ENCODE measurements at places on chromosomes 6 and 20. TPM values are rescaled to one million over a fixed set of nuclear protein-coding genes. Genes with fewer than 3 reads are reported as not detected.

The SCGN gene
- total RNA-seq: not detected

The MPIG6B gene
- 0.42 TPM for total RNA-seq

The ARHGAP40 gene
- 3.4 TPM for total RNA-seq

The ESR1 gene
- total RNA-seq: 0.17 TPM

The DEFB124 gene
- not detected for total RNA-seq

The FAM50B gene
- total RNA-seq: 0.86 TPM

The EYA2 gene
- not detected for total RNA-seq

The BANF2 gene
- total RNA-seq: not detected

The RIPOR2 gene
- total RNA-seq: 0.44 TPM

The SNX14 gene
- 84.8 TPM for total RNA-seq

The RAET1E gene
- 3.9 TPM for total RNA-seq

The WFDC12 gene
- total RNA-seq: not detected

The THEMIS gene
- 0.20 TPM for total RNA-seq

The RGS17 gene
- 3.9 TPM for total RNA-seq

The C6orf15 gene
- not detected for total RNA-seq

The SPDEF gene
- total RNA-seq: 0.39 TPM

The DUSP22 gene
- total RNA-seq: 19.2 TPM

The C4B gene
- 6.3 TPM for total RNA-seq

The COL9A1 gene
- not detected for total RNA-seq

DNA sequence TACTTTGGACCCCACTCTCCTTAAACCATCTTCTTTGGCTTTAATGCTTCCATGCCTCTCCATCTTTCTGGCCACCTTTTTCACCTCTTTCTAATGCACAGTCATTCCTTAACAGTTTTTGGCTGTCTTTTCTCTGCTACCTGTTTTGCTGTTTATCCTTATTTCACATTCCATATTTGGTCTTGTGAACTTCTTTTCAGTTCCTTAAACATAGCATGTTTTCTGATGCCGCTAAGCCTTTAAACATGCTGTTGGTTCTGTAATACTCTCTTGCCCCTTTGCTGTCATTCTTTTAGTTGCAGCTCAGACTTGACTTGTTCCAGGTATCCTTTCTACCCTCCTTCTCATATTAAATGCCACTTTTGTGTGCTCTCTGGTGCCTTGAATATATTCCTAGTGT, 35.8 kb downstream of the TOP1 start:
- no peak for DNase-seq

DNA sequence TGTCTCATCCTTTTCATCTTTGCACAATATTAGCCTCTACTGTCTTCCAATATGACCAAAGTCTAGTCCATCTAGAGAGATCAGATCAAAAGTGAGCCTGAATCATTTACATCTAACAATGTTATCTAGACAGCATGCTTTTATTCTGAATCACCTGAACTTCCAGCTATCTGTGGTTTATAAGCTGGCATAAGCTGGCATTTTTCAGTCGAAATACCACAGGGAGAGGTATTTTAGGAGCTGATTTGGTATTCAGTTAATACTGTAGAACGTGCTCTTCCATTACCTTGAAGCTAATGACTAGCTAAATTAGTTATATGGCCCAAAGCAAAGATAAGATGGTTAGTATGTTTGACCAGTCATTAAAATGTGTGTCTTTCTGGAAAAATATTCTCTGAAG, 188.3 kb upstream of the AGPAT4 start:
- DNase-seq: no peak

GRCh38 chr6:135146162-135146934, 34.8 kb upstream of the MYB start:
- no peak for DNase-seq

- DNase-seq: no peak
Measured at GRCh38 chr20:12682613-12683012, 326.2 kb upstream of the SPTLC3 start.

DNA sequence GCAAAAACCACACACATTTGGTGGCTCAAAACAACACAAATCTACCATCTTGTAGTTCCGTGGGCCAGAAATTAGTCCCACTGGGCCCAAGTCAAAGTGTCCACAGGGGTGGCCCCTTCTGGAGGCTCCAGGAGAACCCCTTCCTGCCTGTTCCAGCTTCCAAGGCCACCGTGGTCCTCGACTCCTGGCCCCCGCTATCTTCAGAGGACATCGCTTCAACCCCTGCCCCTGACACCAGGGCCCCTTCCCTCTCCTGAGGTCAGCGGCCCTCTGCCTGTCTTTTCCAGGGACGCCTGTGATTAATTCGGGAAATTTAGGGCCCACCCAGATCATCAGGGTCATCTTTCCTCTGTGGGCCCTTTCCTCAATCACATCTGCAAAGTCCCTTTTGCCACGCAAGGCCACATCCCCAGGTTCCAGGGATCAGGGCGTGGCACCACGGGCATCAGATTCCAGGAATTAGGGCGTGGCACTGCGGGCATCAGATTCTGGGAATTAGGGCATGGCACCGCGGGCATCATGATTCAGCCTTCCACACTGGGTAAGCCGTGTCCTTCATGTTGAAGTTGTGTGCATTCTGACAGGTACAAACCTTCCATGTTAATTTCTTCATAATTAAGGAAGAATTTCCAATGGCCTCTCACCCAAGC, 59.9 kb upstream of the SMOC2 start:
- no peak for DNase-seq

DNA sequence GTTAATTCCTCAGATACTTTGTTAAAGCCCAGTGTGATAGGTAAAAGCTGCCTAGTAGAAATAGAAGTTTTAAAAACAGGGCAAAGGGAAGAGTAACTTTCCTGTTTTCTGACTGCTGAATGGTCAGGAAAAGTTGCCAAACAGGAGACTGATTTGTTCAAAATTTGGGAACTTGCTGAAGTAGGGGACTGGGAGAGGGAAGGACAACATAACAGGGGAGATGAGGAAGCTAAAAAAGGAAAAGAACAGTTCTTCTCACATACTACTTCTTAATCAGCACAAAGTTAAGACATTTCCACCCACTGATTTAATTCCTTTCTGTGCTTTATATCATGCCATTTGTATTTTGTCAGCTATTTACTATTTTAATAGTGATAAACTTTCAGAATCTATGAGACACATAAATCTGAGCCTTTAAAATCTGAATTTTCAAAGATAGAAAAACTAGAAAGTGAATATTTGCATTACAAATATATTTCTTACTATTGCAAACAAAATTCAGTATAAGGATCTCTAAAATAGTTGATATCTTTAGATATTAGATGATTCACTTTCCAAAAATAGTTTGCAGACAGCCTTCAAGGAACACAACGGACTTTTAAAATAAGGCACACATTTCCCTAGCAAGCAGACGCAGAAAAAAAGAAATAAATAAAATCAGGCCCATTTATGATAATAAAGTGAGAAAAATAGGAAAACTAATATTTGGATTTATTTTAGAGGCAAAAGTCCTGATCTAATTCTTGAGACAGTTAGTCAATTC, 36.9 kb upstream of the SLC16A10 start:
- no peak for DNase-seq

GRCh38 chr6:114471450-114471849, 128.6 kb upstream of the HS3ST5 start:
- no peak for DNase-seq

- DNase-seq: no peak
Measured at GRCh38 chr6:21949211-21949801, 347.5 kb downstream of the PRL start.

GRCh38 chr6:708237-708598, 15.3 kb upstream of the EXOC2 start:
- no peak for DNase-seq

- DNase-seq: no peak
Measured at GRCh38 chr20:21184819-21185218, 58.9 kb downstream of the KIZ start.

DNA sequence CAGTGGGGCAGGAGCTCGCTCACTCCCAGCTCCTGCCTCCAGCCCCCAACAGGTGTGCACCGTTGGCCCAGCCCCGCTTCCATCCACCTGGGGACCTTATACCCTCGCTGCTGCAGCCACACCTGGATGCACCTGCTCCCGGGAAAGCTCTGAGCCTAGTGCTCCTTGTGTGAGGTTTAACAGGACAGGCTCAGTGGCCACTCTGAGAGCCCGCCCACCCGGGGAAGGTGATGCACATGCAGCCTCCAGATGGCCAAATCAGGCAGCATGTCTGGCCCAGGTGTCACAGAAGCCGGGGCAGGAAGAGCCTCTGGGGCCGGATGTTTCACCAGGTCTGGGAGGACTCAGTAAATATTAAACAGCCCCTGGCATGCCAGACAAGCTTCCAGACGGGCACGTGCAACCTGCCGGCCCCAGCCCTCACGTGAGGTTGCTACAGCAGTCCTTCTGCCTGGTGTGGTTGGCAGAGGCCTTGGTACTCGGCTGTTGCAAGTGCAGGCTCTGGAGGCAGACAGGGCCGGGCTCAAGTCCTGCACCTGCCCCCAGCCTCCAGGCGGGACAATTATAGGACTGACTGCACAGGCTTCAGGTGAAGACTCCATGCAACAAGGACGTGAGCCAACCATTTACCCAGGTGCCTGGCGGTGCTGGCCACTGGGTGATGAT, 66.9 kb downstream of the RIPOR3 start:
- DNase-seq: no peak

- no peak for DNase-seq
Measured at GRCh38 chr20:63067266-63067635, 60.5 kb upstream of the BHLHE23 start.

GRCh38 chr20:58864346-58864745, 11.8 kb downstream of the GNAS start:
- no peak for DNase-seq

DNA sequence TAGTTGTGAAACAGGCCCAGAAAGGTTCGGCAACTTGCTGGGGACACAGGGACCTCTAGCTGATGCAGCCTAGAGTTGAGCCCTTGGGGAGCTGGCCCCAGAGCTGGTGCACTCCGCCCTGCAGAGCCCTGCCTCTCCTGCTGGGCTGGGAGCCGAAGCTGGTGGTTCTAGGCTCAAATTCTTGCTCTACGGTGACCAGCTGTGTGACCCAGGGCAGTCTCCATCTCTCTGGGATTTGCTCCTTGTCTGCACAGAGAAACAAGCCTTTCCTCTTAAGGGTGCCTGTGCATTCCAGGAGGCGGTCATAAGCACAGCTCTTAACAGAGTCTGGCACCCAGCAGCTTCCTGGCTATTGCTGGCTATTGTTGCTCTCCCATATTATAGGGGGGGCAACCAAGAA, 47.4 kb downstream of the RBM38 start:
- DNase-seq: no peak

- DNase-seq: no peak
Measured at GRCh38 chr6:54987633-54988290, 141.2 kb downstream of the FAM83B start.

DNA sequence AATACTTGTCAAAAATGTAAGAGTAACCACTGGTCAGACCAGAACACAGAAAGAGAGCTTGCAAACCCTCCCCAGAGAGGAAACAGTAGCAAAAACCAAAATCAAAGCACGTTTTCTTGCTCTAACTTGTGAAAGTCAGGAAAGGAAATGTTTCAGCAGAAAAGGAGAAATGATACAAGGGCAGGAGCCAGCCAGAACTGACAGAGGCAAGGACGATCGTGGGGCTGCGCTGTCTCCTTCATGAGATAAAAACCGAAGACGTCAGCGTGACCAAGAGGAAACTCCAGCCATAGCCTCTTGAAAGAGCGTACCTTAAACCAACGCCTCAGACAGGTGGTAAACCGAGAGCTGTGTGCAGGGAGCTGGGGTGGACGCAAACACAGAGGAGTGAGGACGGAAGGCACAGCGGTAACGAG, 27.5 kb downstream of the LAMA5 start:
- no peak for DNase-seq

- DNase-seq: no peak
Measured at GRCh38 chr6:127954082-127954481, 53.2 kb upstream of the THEMIS start.

GRCh38 chr6:158763434-158764182, 55.6 kb downstream of the EZR start:
- DNase-seq: no peak

DNA sequence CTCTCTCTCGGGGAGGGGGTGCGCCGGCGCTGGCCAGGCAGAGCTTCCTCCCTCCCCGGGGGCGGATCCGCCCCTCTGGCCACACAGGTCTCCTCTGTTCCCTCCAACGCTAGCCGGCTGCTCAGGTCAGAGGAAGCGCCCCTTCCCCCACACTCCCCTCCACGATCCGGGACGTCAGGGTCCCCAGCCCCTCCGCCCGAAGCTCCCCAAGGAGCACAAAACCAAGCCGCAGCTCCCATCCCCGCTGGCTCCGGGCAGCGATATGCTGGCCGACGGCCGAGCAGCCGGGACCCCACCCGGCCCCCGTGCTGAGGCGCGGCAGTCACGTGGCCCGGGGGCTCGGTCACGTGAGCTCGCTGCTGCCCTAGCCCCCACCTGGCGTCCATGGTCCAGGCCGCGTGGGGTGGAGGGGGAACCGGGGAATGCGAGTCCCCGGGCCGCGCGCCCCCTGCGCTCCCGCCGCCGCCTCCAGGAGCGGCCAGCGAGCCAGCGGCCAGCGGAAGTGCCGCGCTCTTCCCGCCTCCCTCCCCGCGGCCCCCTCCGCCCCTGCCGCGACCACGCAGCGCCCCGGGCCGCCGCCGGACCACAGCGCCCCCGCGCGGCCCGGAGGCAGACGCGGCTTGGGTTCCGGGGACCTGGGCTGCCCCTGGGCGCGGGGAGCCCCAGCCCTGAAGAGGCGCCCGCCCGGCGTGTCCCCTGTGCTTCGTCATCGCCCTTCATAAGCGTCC, at the start of gene SLC35B2:
TSS of gene SLC35B2 (minus strand) at position 504 of the 728 bp plus-strand sequence. CDS start at position 386, 118 bp downstream.
- no peak for DNase-seq

DNA sequence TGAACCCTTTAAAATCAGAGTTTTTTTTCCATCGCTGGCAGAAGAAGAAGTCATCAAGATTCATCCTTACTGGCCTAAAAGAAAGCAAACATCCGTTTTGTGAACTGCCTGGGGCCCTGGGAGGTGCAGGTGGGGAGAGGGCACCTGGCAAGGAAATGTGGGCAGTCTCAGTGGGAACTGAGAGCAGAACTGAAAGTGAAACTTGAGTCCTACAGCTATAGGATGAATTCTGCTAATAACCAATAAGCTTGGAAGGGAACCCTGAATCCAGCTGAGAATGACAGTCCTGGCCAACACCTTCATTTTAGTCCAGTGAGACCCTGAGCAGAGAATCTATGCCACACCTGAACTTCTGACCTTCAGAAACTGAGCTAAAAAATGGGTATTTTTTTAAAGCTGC, 130.1 kb upstream of the ASCC3 start:
- DNase-seq: no peak

- DNase-seq: no peak
Measured at GRCh38 chr6:131890091-131890490, 61.1 kb downstream of the CCN2 start.

GRCh38 chr6:82953871-82954270, 111.8 kb downstream of the UBE3D start:
- DNase-seq: no peak

DNA sequence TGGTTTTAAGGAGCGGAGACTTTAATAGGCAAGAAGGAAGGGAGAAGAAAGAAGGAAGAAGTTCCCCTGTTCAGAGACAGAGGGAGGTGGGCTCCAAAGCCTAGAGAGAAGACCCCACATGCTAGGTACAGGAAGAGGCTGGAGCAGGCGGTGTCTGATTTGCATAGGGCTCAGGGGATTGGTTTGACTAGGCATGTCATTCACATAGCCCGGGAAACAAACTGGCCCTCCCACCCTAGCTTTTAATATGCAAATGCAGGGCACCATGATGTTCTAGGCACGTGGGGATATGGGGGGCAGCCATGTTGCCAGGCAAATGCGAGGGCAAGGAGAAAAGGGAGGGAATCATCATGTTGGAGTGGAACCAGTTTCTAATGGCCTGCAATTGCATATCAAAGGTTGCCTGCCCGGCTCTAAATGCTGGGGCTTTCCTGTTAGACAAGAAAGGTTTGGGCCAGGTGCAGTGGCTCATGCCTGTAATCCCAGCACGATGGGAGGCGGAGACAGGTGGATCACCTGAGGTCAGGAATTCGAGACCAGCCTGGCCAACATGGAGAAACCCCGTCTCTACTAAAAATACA, 34.3 kb upstream of the AGPAT4 start:
- no peak for DNase-seq

Measured in HCT116 (cell line).